Large intestine (tissue), 12 donors: ENCODE measurements at places on chromosomes 3 and 15.
A peak's percentile ranks its signal among the peaks of the same experiment; 100 is the strongest.

GRCh38 chr3:14803101-14803980, 15.4 kb upstream of the FGD5 start:
- peak; percentile 85 for DNase-seq

DNA sequence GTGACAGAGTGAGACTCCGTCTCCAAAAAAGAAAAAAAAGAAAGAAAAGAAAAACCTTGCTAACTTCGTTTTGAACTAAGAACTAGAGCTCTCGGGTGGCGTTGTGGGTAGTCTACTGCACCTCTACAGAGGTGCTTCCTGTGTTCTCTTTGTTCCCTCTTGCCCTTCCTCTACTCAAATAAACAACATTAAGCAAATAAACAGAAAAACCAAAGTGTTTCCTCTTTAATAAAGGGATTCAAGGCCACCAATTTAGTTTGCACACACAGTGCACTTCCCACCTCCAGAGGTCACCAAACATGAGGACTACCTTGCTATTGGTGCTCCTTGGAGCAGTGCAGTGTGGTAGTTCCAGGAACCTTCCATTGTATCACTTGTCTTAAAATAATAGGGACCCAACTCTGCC, 354.2 kb upstream of the TBL1XR1 start:
- no peak for DNase-seq

DNA sequence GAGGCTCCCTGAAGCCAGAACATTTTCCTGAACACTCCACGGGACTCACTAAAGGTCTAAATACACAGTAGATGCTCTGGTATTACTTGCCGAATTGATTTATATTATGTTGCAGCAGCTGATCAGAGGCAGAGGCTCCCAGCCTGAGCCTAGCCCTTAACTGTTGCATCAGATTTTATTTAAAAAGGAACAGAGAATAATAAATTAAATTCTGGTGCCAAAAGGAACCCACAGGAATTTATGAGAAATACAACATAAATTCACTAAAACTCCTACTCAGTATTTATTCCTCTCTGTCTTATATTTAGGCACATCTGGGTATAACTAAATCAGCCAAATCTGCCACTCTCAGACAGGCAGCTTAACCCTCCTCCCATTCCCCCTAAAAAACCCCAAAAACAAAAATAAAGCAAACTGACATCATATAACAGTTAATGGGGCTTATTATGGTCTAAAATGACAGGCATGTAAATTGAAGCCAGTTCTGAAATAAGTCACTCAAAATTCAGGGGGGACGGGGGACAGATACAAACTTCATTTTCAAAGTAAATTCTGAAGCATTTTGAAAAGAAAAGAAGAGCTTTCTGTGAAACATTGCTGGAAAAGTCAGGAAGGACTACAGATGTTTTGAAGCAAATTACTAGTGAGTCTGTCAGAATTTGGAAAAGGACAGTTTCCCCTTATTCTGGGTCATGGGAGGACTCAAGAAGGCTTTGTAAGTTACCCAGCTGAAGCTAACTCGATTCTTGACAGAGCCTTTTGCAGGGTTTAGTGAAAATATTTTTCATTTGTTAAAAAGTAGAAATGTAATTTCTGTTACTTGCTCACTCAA, 53.8 kb upstream of the CORO2B start:
- DNase-seq = no peak

DNA sequence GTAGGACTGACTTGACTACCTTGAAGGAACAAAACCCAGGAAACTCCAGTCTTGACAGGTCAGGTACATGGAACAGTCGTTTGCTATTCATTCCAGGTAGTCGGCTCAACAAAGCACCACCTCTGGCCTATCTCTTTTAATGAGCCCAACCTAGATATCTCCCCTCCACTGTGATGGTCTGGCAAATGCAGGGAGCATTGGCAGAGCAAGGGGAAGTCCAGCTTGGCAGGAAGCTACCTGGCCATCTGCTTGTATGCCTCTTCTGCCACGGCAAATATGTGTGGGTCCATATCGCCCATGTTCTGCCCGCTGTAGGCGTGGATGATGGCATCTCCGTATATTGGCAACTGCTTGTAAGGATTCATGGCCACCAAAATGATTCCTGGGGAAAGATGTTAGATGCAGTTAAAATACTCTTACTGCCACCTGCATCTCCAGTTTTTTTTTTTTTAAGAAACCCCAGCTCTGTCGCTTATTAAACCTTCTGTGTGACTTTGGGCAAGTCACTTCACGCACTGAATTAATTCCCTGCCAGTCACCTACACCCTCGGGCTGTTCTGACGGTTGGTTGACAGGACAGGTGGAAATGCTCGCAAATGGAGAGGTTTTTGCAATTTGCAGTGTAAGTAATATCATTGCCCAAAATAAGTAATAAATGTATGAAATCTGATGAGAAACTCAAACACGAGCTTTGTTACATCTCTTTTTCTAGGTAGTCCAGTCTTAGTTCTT, 16.8 kb downstream of the MYO5C start:
- no peak for DNase-seq

- DNase-seq = no peak
Measured at GRCh38 chr15:79947009-79947408, 24.0 kb downstream of the BCL2A1 start.
